ENCODE measurements at places on chromosomes 5 and 9.

- DNase-seq, result no peak
Observed at GRCh38 chr5:111398013-111398412, 114.3 kb downstream of the STARD4 start.

DNA sequence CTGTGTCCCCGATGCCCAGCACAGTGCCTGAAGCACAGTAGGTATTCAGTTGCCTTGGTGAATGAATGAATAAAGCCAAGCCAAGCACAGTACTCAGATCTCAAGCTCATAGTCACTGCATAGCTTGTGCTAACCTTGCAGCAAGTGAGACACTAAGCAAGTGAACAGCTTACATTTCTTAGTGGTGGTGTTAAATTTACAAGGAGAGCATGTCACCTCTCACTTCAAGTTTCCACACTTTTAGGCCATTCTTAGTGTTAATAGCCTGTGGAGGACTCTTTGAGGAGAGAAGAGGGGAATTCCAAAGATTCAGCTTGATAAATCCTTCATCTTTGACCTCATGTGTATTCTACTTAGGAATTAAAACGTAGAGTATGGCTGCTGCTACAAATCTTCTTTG is 104.7 kb downstream of the C9orf152 start:
- no peak for DNase-seq

- no peak for DNase-seq
Observed at GRCh38 chr5:128082551-128083032, 974 bp upstream of the SLC12A2 start.

- DNase-seq, result no peak
Observed at GRCh38 chr5:120382833-120383232, 81.3 kb upstream of the PRR16 start.

GRCh38 chr5:107508097-107508496 is 162.6 kb downstream of the EFNA5 start:
- DNase-seq, result no peak

DNA sequence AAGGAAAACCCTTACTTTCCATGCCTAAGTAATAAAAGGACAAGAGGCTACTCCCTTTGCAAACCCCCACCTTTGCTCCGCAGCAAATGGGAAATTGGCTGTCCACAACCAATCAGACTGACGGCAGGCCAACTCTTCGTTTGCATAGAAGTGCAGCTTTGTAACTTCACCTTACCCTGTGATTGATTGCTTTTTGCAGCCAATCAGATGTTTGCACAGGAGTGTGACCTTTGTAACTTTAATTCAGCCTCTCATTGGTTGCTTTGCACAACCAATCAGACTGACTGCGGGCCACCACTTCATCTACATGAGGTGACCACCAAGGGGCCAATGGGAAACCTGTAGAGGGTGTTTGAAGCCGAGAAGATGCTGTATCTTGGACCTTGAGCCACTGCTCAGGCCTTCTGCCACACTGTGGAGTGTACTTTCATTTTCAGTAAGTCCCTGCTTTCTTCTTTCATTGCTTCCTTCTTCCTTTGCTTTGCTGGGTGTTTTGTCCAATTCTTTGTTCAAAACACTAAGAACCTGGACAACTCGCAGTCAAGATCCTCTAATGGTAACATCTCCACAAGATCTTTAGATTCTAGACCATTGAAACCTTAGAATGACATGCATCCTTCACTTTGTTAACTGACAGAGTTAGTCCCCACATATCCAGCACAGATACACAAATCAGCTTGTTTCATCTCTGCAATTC is 51.3 kb upstream of the FREM1 start:
- no peak for DNase-seq

DNA sequence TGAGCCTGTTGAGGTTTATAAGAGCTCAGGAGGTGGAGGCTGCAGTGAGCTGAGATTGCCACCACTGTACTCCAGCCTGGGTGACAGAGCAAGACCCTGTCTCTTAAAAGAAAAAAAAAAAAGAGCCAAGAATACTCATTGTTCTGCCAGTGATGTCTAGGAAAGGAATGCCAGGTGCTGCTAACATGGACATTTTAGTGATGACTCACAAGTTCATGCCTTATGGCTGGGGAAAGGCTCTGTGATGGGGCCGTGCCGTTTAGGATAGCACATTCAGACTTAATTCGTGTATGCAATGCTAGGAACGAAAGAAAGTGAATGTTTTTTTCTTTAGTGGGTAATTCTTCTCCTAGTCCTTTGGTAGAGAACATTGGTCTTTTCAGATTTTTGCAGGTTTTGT is 134.2 kb downstream of the ARHGAP26 start:
- DNase-seq, result no peak

GRCh38 chr5:55572020-55572419 is 37.3 kb upstream of the PLPP1 start:
- no peak for DNase-seq

DNA sequence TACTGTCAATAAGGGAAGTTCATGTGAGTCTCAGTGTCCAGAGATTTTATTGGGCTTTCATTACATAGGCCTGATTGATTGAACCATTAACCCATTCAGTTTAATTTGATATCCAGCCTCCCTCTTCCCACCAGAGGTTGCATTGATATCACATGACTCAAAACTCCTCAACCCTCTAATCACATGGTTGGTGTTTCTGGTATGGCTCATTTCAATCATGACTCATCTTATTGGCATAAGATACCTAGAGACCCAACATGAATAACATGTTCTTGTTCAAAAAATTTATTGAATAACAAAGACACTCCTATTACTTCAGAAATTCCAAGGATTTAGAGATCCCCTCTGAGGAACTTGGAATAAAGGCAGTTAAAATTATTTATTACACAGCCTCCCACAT is 982.2 kb downstream of the TLE1 start:
- no peak for DNase-seq

DNA sequence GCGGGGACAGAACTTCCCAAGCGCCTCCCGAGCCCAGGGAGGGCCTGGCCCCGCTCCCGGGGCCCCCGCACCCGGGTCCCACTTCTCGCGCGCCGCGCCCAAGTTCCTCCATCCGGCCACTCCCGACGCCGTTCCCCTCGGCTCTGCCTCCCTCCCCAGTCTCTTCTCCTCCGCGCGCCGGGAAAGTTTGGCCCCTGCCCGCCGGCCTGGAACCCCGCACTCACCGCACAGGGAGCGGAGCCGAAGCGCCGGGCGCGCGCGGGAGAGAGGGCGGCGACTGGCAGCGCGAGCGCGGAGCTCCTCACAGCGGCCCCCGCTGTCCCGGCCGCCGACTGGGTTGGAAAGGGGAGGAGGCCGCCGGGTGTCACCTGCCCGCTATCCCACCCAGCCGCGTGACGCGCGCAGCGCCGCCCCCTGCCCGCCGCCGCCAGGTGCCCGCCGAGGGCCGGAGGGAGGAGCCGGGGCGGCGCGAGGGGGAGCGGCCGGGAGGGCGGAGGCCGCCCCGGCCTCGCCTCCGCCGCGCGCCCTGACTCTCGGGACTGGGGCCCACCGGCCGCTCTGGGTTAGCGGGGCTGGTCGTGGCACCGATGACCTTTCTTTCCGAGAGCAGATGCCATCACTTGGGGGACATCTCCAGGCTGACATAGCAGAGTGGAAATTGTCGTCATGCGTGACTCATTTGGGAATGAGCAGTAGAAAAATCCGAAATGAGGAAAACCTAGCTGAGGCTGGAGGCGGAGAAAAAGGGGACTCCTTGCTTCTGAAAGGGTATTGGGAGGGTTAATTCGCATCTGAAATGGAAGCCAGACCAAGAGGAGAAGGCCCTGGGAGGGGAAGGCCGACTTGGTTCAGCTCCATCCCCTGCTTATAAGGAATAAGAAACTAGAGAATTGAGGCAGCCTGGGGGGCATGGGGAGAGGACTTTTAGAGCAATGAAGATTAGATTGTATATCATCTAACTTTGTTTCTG is at the start of gene ELOVL7:
Gene ELOVL7, minus strand, starts transcription at position 334 of the 970 bp plus-strand sequence. CDS start 56,872 bp downstream, outside the sequence.
- no peak for DNase-seq

- DNase-seq, result no peak
Observed at GRCh38 chr5:160500786-160501779, 79.4 kb downstream of the PTTG1 start.

GRCh38 chr5:142571371-142571770 is 114.5 kb downstream of the FGF1 start:
- DNase-seq, result no peak

DNA sequence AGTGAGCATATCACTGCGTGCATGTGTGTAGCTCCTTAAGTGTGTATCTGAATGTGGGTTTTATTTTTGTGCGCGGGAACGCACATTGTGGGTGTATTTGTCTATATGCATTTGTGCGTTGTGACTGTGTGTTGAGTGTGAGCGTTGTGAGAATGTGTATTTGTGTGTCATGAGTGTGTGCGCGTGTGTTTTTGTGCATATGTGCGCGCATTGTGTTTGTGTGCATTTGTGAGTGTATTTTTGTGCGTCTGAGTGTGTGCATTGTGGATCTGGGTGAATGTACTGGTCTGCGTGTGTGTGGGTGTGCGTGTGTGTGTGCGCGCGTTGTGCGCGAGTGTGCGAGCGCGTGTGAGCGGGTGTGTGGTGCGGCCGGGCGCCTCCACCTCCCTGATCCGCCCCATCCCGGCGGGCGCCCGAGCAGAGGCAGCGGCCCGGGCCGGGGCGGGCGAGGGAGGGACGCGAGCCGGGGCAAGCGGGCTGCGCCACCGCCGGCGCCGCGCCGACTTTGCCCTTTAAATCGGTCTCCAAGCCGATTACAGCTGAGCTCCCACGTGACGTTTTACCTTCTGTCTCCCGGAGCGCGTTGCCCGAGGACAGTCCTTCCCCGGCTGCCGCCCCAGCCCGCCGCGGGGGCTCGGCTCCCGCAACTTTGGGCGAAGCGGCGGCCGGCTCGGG is at the start of gene RASGRF2:
Gene RASGRF2, plus strand, starts transcription at position 596 of the 675 bp plus-strand sequence. CDS start 376 bp downstream, outside the sequence.
- no peak for DNase-seq

- DNase-seq, result no peak
Observed at GRCh38 chr9:96719921-96720320, 58.0 kb downstream of the ZNF510 start.

GRCh38 chr5:172859966-172860365 is 25.9 kb downstream of the ERGIC1 start:
- DNase-seq, result no peak

All from HFFc6 (cell line).